Stimulated activated CD4-positive, alpha-beta T cell treated with anti-CD3 and anti-CD28 coated beads, Interleukin-1b, Interleukin-23, amount 100 ng/mL, for 24 hours (primary cell): ENCODE measurements at places on chromosomes 1 and 21.

DNA sequence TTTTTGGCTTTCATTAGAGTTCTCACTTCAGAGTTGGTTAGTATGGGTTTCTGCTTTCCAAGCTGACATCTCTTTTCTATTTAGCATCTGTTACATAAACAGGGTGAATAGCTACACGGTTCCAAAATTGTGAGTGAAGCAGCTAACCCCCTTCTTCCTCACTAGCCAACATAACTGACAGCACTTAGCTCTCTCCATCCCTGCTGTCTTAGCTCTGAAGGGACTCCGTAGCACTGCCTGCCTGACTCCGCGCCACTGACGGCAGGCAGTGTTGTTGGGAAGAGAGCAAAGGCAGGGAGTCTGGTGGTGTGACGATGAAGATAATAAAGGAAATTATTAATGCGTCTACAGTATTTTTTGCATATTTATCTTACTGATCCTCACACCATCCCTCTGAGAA is 247.0 kb downstream of the PTBP2 start:
- no peak for DNase-seq

- no peak for DNase-seq
These were observed 66.4 kb downstream of the DDAH1 start for GRCh38 chr1:85398391-85399064.

DNA sequence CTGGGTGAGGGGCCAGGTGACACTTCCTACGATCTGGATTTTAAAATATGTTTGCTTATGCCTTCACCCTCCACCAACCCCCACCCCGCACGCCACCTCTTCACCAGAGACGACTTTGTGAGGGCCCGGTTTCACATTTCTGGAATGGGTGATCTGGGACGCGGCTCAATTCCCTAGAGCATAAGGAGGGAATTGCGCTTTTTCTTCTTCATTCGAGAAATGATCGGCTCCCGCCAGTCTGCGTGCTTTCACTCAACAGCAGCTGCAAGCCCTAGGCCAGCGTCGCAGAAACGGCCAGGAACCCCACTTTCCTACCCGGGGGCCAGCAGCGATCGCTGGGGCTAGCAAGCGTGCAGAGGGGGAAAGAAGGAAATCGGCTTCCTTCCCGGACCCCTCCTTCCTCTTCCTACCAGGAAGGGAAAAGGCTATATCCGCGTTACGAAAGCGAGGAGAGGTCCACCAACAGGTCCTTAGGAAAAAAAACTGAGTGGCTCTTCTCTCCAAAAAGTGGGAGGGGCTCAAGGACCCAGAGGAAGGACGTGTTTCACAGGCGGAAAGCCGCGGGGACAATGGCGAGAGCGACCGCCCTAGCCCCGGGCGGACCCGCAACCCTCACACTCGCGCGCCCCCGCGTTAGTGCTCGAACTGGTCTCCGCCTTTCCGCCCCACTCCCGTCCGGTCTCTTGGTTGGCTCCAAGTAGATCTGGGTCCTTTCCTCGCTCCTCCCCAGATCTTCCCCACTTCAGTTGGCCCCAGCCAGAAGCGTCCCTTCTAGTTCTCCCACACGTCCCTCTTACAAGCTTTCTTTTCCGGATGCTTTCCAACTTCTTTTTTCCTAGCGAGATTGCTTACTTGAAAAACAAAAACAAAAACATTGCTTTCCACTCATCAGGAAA is 1.1 kb upstream of the ADAMTS1 start:
- no peak for DNase-seq

DNA sequence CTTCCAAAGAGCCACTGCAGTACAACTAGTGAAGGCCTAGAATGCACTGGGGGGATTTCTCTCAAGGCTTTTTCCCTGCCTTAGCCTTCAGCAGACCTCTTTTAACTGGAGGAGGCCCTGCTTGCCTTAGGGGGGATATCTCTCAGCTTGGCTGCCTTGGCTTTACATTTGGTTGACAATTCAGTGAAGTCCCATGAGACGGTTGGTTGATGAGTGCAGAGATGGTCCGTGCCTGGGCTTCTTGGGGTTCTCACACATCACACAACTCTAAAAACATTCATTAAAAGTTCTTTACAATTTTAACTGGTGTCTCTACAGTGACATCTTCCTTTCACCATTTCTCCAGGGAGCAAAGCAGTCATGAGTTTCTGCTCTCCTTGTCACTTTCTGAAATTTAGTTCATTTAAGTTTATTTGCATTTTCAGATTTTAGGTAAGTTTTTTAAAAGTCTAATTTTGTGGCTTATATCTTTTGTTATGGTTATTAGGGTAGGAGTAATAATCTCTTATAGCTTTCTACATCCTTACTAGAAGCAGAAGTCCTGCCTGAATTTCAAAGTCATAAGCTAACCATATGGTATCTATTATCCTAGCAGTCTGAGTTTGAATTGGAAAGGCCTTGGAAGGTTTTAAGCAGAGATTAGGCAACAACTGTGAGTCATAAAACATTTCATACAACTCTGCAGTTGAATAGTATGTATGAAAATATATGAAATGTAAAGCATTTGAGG is 487.6 kb downstream of the DPYD start:
- no peak for DNase-seq

- no peak for DNase-seq
These were observed 34.7 kb upstream of the L1TD1 start for GRCh38 chr1:62159940-62160348.

DNA sequence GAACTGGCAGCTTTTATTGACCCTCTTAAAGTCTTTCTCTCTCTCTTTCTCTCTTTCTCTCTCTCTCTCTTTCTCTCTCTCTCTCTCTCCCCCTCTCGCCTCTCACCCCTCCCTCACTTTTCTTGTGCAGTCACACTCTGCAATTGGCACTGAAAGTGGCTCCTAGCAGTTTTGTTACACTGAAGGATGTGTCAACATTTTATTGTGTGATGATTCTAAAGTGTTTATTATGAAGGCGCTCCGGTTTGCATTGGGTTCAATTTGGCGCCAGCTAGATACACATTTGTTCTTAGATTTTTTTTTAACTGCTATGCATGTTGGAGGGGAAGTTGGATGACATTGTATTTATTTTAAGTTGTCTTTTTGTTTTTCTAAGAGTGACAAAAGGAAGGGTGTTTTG is 64.0 kb upstream of the CHRM3 start:
- no peak for DNase-seq

DNA sequence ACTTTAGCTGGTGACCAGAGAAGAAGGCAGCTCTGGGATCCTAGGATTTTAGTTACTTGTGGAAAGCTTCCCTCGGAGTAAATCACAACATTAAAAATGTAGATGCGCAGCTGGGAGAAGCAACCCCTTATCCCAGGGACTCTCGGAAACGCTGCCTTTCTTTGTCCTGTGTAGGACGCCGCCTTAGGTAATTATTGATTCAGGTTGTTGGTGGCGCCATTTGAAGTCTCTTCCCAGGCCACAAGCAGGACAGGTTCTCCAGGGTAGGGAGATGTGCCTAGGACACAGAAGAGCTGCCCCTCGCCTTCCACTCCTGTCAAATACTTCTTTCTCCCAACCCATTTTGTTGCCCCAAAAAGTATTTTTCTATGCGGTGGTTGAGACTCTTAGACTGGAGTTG is 10.3 kb downstream of the SLC37A1 start:
- DNase-seq, result no peak

- no peak for DNase-seq
These were observed 8.7 kb downstream of the C1orf74 start for GRCh38 chr1:209775678-209776077.

- no peak for DNase-seq
These were observed 139.2 kb downstream of the CASZ1 start for GRCh38 chr1:10657088-10657847.

DNA sequence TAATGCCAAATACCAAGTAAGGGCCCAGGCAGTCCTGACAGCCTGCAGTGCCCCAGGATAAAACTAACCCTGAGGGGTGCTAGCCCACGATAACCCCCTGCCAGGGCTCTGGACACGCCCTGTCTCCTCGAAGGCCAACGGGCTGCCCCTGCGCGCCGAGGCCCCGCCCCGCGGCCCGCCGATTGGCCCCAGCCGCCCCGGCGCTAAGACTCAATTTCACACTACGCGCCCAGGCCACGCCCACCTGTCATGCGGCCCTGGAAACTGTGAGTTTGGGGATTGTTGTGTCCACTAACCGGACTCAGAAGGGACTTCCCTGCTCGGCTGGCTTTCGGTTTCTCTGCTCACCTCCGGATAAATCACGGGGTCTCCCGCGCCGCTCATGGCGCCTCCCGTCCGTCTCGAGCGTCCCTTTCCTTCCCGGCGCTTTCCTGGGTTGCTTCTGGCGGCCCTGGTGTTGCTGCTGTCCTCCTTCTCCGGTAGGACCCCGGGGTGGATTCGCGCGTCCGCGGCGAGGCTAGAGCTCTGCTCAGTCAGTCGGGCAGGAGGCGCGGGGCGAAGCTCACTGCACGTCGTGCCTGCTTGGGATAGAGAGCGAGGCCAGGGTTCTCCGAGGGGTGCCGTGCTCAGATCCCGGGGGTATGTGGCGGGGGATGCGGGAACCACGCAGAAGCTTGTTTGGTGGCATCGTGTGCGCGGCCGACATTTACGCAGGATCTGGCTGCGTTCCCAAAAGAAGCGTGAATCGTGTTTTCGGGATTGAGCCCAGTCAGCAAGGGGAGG is at the start of gene CR1L:
TSS of gene CR1L (plus strand) at position 282 of the 783 bp plus-strand sequence. CDS start at position 383, 101 bp downstream.
- peak; percentile 40 for DNase-seq

GRCh38 chr21:41763996-41764395 is 2.9 kb downstream of the RIPK4 start:
- no peak for DNase-seq

DNA sequence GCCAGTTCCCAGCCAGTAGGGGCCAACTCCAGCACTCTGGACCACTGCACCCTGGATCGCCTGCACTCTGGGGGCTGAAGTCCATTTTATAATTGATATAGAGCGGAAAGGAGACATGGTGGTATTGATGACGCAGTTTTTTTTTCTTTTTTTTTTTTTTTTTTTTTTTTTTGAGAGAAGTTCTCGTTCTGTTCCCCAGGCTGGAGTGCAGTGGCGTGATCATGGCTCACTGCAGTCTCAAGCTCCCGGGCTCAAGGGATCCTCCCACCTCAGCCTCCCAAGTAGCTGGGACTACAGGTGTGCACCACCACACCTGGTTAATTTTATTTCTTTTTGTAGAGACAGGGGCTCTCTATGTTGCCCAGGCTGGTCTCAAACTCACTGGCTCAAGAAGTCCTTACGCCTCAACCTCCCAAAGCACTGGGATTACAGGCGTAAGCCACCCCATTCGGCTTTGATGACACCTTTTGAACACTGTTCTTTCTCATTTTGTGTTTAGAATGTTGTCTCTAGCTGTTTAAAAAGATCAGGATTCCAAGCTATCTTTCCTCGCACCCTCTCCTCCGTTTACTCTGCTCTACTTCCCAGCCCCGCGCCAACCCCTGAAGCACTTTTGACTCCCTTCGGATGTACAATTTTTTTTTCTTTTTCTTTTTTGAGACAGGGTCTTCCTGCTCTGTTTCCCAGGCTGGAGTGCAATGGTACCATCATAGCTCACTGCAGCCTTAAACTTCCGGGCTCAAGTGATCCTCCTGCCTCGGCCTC is 960 bp downstream of the MX2 start:
- no peak for DNase-seq

DNA sequence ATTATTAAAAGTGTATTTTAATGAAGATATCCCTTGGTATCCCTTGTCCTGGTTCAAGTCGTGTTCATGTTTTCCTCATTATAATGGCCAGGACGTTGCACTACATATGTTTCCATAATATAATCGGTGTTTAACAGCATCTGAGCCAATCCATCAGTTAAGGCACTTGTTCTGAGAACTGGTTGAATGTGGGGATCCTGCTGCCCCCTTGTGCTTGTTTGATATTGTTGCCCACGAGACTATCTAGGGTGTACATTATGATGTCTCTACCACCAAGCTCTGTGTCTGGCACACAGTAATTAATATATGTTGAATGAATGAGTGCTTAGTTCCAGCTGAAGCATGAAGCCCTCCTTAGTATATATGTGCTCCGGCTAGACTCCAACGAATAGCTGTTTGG is 193.0 kb downstream of the CACNA1E start:
- no peak for DNase-seq

- DNase-seq, result no peak
These were observed 5.9 kb upstream of the ATP1A2 start for GRCh38 chr1:160109686-160110085.

- DNase-seq, result no peak
These were observed 4.3 kb downstream of the TSPAN2 start for GRCh38 chr1:115084902-115085511.

DNA sequence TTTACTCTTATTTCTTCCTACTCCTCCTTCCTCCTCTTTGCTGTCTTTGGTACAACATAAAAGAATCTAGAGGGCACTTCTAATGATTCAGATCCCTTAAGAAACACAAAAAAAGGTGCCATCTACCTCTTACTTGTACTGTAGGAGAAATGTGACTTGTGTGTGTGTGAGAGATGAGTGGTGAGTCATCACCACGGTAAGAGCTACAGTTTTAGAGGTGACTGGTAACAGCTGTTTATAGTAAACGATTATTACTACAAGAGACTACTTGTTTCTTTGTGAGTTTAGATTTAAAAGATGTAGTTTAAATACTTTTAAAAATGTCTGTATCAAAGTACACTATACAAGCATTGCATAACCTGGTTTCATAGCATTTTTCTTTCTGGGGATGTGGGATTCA is 40.4 kb downstream of the SLC35D1 start:
- no peak for DNase-seq

GRCh38 chr1:118077331-118078045 is 107.5 kb downstream of the SPAG17 start:
- DNase-seq, result no peak

DNA sequence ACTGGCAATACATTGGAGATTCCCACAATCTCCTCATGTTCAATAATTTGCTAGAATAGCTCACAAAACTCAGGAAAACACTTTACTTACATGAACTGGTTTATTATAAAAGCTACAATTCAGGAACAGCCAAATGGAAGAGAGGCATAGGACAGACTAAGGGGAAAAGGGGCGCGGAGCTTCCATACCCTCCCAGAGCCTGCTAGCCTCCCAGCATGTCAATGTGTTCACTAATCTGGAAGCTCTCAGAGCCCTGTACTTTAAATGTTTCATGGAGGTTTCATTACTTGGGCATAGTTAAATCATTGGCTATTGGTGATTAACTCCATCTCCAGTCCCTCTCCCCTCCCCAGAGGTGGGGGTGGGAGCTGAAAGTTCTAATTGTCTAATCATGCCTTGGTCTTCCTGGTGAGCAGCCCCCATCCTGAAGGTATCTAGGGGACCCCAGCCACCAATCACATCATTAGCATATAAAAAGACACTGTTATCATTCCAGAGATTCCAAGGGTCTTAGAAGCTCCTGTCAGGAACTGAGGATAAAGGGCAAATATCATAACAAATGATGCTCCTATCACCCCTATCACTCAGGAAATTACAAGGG is 10.9 kb upstream of the DMRTB1 start:
- no peak for DNase-seq

DNA sequence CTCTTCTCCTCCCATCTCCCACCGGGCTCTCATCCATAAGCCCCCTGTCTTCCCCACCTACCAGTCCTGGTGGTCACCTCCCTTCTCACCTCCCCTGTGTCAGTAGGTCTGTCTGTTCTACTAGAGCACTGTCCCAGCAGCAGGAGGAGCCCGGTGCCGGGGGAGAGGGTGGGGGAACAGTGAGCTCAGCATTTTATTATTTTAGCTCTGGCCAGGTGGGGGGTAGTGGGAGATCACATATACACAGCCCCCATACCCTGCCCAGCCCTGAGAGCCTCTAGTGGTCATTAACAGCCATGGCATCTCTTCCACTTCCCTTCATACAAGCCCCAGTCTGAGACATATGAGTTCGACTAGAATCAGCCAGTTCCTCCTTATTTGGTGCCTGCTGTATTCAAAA is at the start of gene TMOD4:
TSS of gene TMOD4 (minus strand) at position 119 of the 400 bp plus-strand sequence. CDS start 1,106 bp downstream, outside the sequence.
- no peak for DNase-seq
